IMR-90 (cell line): ENCODE measurements at places on chromosomes 6 and 20. TPM values are rescaled to one million over a fixed set of nuclear protein-coding genes. Genes with fewer than 3 reads are reported as not detected.

Gene HMGN4
- 49.2 and 50.2 TPM in 2 replicates for total RNA-seq

- peak; percentile 36 for DNase-seq
Measured at GRCh38 chr6:17004269-17004668, 97.6 kb upstream of the STMND1 start.

GRCh38 chr6:147381712-147382111 is 126.8 kb upstream of the SAMD5 start:
- DNase-seq, result peak; percentile 81

Gene SIRPB1
- total RNA-seq, result 0.56 and 0.90 TPM in 2 replicates

Gene PLEKHG1
- total RNA-seq, result 0.28 and 0.36 TPM in 2 replicates

GRCh38 chr6:31945507-31946369 is at the start of gene CFB:
Gene CFB (plus strand): TSS chr6:31946095. CDS start chr6:31946222, 127 bp downstream.
- DNase-seq, result peak; percentile 86

Gene FOXC1
- total RNA-seq, result 1.3 and 1.9 TPM in 2 replicates

GRCh38 chr6:132380358-132381029 is 20.8 kb downstream of the MOXD1 start:
- DNase-seq, result peak; percentile 59

DNA sequence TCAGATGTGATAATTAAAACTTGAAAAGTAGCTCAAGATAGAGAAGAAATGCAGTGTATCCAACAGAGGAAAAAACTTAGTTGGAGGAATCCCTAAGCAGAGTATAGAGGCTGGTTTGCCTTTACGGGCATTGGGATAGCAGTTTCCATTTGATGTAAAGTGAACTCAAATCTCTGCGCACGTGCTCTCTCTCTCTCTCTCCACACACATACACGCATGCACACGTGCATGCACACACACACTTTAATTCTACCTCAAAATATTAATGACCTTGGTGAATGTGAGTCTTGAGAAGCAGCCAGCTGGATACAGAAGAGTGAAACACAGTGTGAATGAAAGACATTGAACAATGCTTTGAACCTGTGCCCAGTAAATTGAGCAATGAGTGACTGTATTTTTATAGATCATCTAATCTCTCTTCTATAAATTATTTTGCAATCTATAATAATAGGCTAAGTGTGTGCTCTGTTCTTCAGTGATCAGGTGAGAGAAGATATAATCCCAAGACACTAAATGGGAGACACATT is 247.7 kb upstream of the FAM83B start:
- DNase-seq, result no peak

Gene RHAG
- not detected in 2 replicates for total RNA-seq

DNA sequence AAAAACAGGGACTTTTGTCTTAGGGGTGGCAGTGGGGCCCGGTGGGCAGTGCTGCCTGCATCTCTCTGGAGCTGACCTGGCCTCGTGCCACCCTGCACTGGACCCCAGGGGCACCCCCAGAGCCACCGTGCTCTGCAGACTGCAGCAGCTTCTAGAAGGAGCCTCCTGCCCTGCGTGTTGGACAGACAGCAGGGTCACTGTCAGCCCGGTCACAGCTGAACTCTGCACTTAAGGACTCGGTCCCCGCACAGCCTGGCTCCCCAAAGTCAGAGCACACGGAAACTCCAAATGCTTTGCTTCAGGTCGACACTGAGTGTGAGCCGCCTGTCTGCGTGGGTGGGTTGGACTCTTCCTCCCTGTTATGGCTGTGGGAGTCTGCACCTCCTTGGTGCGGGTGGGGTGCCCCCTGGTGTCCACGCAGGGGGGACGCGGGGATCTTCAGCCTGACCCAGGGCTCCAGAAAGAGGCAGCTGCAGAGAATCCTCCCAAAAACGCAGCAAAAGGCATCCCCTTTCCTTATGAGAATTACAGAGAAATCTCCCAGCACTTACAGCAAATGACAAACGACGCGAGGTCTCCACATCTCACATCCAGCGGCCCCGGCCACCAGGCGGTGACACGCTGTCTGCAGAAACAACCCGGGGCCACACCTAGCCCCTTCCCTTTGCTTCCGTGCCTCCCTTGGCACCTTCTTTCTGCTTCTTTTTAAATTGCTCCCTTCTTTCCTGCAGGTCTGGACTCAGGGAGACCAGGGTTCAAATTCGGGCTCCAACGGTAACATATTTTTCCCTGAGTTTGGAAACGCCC is 36.3 kb upstream of the DACT2 start:
- DNase-seq, result no peak

DNA sequence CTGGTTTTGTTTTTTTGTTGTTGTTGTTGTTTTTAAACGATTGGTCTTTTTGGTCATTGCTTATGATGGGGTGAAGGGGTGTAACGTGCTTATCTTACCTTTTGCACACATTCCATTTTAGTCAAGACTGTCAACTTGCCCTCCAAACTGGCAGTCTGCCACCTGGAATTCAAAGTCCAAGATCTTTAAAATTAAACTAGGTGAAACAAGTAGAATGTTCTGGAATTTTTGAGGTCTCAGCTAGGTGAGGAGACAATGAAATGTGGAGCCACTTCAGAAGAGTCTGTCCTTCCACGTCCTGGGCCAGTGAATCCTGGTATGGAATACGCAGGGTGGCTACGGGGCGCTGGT is 344.6 kb downstream of the ZFAND3 start:
- DNase-seq, result no peak

Gene TCP11
- 0.36 and 0.56 TPM in 2 replicates for total RNA-seq

- DNase-seq, result no peak
Measured at GRCh38 chr6:109087661-109088264, 6.9 kb downstream of the SESN1 start.

Gene IL20RA
- total RNA-seq, result under 0.01 TPM in 1 of 2 replicates, not detected in the other

GRCh38 chr6:158780988-158781691 is 38.0 kb downstream of the EZR start:
- DNase-seq, result no peak

GRCh38 chr20:16528078-16528477 is 45.2 kb downstream of the KIF16B start:
- peak; percentile 96 for DNase-seq

- DNase-seq, result peak; percentile 43
Measured at GRCh38 chr20:60857708-60858107, 394.4 kb upstream of the CDH4 start.

Gene ESR1
- not detected in 2 replicates for total RNA-seq

Gene POU3F2
- not detected in 2 replicates for total RNA-seq

- DNase-seq, result no peak
Measured at GRCh38 chr6:116027801-116028200, 32.9 kb downstream of the FRK start.

- no peak for DNase-seq
Measured at GRCh38 chr20:38127920-38128528, 37.0 kb downstream of the TGM2 start.

- no peak for DNase-seq
Measured at GRCh38 chr20:51003753-51004152, 19.2 kb downstream of the KCNG1 start.

DNA sequence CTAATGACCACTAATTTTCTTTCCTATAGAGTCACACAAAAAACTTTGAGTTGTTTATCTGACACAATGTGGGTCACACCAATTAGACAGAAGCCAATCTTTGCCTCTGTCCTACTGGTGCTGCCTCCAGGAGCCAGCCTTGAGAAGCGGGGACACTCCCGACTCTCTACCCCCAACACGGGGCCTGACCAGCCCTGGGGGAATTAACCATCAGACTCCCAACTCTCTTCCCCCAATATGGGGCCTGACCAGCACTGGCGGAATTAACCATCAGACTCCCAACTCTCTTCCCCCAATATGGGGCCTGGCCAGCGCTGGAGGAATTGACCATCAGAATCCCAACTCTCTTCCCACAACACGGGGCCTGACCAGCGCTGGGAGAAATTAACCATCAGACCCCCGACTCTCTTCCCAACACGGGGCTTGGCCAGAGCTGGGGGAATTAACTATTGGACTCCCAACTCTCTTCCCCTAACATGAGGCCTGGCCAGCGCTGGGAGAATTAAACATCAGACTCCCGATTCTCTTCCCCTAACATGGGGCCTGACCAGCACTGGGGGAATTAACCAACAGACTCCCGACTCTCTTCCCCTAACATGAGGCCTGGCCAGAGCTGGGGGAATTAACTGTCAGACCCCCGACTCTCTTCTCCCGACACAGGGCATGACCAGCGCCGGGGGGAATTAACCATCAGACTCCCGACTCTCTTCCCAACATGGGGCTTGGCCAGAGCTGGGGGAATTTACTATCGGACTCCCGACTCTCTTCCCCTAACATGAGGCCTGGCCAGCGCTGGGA is 12.5 kb downstream of the CST7 start:
- DNase-seq, result no peak

Gene FGD2
- not detected in 2 replicates for total RNA-seq

DNA sequence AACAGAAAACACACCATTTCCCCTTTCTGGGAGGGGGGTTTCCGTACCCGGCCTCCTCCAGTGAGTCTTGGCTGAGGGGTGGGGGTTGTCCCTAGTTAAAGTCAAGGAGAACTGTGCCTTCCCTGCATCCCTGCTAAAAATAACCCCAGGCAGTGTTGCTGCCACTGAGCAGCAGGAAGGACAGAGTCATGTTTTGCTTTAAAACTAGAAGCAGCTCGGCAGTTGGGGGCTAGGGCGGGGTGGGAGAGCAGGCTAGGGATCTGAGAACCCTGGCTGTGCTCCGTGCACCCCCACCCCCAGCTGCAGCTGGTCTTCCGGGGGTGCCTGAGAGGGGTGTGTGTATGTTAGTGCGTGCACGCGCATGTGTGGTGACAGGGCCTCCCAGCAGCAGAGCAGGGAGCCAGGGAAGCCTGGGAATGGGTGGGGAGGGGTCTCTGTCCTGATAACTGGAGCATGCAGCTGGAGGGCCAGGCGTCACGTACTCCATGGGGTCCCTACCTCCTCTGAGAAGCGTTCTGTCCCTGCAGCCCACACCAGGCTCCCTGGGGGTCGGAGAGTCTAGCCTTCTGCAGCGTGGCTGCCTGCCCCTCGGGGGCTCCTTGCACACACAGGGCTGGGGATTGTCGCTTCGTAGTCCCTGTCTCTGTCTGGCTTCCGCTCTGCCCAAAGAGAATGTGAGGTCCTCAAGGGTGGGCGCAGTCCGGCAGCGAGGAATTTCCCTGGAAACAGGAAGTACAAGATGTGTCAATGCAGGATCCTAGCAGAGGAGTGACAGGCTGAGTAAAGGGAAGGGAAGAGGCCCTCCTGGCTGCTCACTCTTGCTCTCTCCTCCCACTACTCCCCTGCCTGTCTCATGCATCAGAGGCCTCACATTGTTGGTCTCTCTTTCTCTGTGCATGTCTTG is 16.8 kb upstream of the ARMC12 start:
- peak; percentile 47 for DNase-seq

DNA sequence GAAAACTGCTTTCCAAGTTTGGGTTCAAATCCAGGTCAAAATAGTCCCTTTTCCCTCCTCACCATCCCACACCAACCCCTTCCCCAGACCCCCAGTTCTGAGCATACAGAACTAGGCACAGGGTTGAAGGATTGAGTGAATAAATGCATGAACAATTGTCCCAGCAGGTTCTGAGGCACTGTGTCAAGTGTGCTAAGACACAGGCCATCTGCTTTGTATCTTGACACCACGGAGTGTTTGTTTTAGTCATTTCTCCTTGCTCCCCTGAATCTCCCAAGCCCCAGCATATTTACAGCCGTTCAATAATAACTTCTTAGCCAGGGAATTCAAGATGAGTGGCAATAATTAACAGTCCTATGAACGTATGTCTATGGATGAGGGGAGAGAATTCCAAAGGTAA is 102.8 kb upstream of the JARID2 start:
- no peak for DNase-seq

DNA sequence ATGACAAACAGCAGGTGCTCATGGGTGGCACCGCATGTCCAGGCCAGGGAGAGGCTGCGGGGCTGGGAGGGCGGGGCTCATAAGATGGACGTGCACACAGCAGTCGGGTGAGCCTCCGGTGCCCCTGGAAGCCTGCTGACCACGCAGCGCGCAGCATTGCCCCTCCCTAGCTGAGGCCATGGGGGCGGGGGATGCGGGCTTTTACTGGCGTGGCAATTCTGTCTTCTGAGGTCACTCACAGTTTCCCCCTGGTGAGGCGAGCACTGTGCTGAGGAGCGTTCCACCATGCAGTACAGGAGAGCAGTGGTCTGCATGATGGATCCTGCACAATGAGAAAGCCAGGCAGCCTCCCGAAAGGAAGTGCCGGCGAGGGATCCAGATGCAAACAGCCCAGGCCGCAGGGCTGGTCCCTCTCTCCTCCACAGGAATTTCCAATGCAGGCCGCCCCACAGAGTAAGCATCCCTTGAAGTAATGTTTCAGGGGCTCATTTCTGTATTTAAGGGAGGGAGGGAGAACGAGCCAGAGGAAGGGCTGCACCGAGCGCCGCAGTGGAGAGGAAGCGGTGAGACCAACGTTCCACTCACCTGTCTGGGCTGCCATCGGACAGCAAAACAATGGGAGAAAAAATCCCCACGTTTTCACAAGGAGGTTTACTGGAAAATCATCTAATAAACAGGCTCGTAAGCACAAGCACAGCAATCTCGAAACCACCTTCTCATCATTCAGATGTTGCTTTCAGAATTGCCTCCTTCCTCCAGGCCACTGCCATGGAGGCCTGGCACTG is 56.0 kb downstream of the IRF4 start:
- no peak for DNase-seq

DNA sequence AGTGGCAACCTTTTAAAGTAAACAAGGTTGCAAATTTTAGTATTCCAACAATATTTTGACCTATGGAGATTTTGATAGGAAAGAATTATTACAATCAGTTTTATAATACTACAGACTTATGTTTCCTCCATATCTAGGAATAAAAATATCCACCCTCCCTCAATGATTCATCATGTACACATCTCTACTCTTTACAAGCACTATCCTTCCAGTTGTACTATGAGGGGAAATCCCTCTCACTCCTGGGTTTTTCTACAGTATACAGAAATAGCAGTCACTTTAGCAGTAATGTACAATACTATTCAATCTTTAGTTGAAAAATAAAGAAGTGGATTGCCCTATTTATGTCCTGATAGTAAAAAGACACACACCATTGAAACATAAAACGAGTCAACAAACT is 46.3 kb upstream of the SCML4 start:
- peak; percentile 80 for DNase-seq

Gene SMPDL3A
- 9.7 and 9.9 TPM in 2 replicates for total RNA-seq

DNA sequence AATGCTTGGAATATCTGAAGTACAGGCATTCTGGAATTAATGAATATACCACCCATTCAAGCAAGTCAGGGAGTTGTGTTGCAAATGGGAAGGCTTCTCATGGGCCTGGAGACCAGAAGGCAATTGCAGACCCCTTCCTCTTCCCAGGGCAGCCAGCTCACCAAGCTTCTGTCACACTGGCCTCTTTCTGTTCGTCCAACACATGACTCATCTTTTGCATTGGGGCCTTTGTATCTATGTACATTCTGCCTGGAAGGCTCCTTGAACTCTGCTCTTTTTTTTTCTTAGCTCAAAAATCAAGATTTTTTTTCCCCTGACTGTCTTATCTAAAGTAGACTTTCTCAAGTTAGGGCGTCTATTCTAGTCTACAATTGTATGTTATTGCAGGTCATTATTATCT is 132.9 kb upstream of the MYLIP start:
- DNase-seq, result no peak

Gene TRAPPC3L
- under 0.01 TPM in 1 of 2 replicates, not detected in the other for total RNA-seq

Gene SFTA2
- total RNA-seq, result not detected in 2 replicates

- DNase-seq, result no peak
Measured at GRCh38 chr6:122337645-122338044, 61.8 kb upstream of the HSF2 start.

Gene NOTCH4
- 1.3 and 2.2 TPM in 2 replicates for total RNA-seq

Gene MAP1LC3A
- total RNA-seq, result 10.0 and 12.5 TPM in 2 replicates
